Progenitor cell of endocrine pancreas (in vitro differentiated cells): ENCODE measurements at places on chromosomes 16 and 17. TPM values are rescaled to one million over a fixed set of nuclear protein-coding genes. Genes with fewer than 3 reads are reported as not detected.

The BCO1 gene
- 2.2 and 3.3 TPM in 2 replicates for total RNA-seq

The HLF gene
- 0.41 and 0.62 TPM in 2 replicates for total RNA-seq

The SENP3 gene
- 58.2 and 62.5 TPM in 2 replicates for total RNA-seq

The SERPINF2 gene
- 68.6 and 74.5 TPM in 2 replicates for total RNA-seq

The SULT1A2 gene
- 3.2 and 3.9 TPM in 2 replicates for total RNA-seq

The SP2 gene
- 16.0 and 18.6 TPM in 2 replicates for total RNA-seq

The PSMB3 gene
- 134 and 138 TPM in 2 replicates for total RNA-seq

The ABCC3 gene
- total RNA-seq, result 1.6 and 2.3 TPM in 2 replicates

The KRT13 gene
- not detected in 2 replicates for total RNA-seq

The KRT20 gene
- total RNA-seq, result not detected in 2 replicates

The POLR3E gene
- total RNA-seq, result 65.0 and 69.6 TPM in 2 replicates

The TRIM25 gene
- 29.9 and 37.6 TPM in 2 replicates for total RNA-seq

The ZNF785 gene
- 46.2 and 50.0 TPM in 2 replicates for total RNA-seq

The MRPL27 gene
- total RNA-seq, result 59.1 and 59.6 TPM in 2 replicates
